ENCODE measurements at places on chromosomes 5 and 9.

DNA sequence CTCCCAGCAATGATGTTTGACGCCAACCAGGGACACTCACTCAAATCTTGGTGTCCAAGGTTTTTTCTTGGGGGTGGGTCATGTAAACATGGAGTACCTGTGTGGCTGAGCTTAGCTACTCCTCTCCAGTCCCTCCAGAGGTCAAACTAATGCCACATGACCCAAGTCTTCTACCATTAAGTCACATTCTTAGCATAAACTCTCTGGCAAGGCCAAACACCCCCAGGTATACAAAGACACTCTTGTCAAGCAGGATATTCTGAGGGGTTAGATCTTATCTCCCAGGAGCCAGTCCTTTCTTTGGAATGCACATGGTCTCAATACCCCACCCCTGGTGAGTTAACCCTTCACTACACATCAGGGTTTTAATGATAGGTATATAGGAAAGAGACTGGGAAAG is 161.4 kb downstream of the PDZD2 start:
- no peak for DNase-seq

GRCh38 chr9:19498015-19498414 is 89.2 kb downstream of the ACER2 start:
- no peak for DNase-seq

DNA sequence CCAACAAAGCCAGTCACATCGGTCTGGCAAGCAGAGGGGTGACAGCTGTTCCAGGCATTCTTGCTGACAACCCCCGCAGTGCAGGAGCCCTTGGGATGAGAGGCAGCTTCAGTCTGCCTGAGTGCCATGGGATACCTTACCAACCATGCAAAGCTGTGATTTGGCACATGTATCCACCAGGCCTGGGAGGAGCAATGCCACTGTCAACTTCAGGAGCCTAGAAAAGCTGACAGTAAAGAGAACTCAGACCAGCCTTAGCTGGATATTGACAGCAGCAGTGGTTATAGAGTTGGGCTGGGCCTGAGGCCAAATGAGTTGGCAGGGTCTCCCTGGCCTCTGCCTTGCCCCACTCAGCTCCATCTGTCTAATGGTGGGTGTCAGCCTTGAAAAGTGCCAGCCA is 10.1 kb upstream of the PLPPR1 start:
- no peak for DNase-seq

DNA sequence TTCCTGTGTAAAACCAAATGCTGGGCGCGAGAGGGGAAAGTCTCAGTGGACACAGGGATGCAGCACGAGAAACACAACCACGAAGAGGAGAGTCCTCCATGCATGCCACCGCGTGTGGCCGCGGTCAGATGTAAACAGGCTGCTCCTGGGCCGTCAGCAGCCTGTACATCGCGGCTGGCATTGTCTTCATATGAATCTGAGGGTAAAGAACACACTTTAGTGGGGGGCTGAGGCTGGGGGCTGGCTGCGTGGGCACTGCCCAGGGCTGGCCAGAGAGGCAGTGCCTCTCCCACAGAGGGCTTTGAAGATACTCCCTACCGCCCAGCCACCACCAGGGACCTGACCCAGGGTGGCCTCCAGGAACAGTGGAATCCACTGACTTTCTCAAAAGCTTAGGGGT is 106.2 kb downstream of the ENTREP1 start:
- no peak for DNase-seq

- no peak for DNase-seq
Measured at GRCh38 chr5:102625468-102625867, 126.7 kb upstream of the SLCO6A1 start.

DNA sequence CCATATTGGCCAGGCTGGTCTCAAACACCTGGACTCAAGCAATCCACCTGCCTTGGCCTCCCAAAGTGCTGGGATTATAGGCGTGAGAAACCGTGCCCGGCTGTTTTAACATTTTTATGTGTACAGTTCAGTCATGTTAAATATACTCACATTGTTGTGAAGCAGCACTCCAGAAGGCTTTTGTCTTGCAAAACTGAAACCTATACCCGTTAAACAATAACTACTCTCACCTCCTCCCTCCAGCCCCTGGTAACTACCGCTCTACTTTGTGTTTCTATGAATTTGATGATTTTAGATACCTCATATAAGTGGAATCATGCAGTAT is 23.1 kb upstream of the SHB start:
- no peak for DNase-seq

DNA sequence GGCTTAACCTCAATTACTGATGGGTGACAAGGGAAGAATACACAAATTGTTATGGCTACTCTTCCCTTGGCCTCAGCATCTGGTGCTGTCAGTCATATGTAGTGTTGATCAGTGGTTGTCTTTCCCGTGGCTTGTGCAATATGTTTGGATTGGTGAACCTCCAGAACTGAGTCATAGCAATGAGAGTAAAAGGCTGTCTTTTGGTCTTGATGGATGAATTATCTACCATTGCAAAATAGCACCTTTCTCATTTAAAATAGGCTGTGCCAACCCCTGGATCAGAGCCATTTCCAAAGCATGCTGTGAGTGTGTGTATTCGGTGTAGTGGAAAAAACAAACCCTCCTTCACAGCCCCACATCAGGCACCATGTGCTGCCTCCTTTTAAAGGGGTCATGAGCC is 14.6 kb upstream of the F2R start:
- DNase-seq, result no peak

DNA sequence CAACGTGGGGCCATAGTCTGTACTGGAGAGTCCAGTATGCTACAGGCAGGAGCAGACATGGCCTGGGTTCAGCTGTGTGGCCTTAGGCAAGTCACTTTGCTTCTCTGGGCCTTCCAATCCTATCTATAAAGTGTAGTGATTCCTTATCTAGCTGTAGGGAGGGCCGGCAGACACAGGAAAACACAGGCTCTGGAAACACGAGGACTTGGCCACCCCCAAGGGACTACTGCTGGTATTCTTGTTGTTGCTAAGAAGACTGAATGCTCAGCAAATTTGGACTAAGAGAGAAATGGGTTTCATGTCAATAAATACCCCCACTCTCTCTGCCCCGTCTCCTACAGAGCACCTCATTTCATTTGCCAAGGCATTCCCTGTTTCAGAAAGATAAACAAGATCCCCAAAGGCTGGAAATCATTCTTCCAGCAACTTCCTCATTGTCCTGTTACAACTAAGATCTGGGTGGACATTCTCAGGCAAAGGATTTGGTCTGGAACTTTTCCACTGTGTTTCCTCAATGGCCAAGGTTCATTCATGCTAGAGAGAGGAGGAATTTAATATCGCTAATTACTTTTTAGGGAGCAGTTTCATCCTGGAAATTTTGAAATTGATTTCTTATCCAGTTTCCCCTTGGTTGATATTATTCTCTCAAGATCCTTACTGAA is 105.8 kb downstream of the GABBR2 start:
- DNase-seq, result no peak

DNA sequence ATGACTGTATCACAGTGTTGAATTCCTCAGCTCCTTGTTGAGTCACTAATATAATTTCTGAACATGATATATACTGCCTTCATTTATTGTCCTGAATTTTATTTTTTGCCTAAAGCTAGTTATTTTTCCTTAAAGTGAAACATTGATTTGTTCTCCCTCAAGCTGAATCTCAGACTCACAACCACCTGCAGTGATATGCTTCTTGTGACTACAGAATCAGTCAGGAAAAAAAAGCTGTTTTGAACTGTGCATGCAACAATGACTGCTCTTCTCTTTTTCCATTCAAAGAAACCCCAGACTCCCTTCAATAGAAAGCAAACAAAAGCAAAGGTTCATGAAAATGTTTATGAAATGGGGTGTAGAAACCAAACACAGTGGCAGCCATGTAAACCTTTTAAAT is 470.2 kb upstream of the CHD1 start:
- no peak for DNase-seq

DNA sequence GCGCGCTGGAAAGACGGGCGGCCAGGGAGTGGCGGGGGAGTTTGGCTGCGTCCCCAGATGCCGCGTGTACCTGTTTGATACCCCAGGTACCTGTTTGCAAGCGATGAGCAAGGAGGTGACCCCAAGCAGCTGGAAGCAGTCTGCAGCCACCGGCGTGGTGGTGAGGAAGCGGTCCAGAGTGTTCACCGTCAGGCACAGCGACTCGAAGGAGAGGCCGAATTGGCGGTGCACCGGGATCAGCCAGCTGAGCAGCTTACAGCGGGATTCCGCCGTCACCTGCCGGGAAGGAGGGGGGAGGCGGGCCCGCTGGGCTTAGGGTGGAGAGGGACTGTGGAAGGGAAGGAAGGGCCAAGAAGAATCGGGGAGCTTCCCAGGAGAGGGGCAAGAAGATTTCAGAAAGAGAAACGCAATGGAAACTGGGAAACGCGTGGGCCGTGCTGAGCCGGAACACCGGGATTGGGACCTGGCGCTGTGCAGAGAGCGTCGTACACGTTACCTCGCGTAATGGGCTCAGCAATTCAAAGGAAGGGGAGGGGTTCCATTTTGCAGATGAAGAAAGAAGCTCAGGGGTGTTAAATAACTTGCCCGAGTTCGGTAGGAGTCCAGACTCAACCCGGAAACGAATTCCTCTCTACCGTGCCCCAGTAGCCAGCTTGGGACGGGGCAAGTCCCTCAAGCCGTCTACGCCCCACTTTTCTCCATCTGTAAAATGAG is 980 bp downstream of the CCNO start:
- DNase-seq, result no peak

GRCh38 chr5:68332556-68332955 is 117.0 kb downstream of the PIK3R1 start:
- DNase-seq, result no peak

DNA sequence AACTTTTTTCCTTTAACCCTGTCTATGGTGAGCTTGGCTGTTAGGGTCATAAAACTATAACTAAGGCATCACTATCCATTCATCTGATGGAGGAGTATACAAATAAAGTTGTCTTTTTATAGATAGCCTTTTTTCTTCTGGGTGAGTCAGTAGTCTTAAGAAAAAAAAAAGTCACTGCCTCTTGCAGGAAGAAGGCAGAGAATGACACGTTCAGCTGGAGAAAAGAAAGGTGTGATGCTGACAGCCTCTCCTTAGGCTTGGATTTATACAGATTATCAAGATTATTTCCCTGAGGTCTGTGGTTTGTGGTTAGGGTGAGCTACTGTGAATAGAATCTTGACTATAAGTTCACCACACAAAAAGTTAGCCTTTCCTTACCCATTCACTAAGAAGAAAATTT is 23.0 kb downstream of the EPB41L4B start:
- no peak for DNase-seq
